MM.1S (cell line): ENCODE measurements at places on chromosomes 6 and 20.

DNA sequence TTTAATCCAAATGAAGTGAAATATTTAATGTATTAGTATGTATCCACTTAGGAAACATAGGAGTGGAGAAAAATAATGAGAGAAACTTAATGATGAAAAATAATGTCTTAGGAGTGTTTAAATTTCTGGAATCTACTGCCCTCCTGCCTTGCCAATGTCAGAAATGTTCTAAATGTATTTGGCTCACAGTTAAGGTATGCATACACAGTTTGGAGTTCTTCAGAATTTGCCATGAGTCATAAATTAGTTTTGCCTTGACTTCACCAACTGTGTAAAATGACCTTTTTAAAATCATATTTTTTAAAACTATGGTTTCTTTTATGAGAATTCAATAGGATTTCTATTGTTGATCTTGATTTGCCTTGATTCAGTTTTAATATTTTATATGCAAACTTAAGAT is 191.7 kb upstream of the HSF2 start:
- no peak for DNase-seq

DNA sequence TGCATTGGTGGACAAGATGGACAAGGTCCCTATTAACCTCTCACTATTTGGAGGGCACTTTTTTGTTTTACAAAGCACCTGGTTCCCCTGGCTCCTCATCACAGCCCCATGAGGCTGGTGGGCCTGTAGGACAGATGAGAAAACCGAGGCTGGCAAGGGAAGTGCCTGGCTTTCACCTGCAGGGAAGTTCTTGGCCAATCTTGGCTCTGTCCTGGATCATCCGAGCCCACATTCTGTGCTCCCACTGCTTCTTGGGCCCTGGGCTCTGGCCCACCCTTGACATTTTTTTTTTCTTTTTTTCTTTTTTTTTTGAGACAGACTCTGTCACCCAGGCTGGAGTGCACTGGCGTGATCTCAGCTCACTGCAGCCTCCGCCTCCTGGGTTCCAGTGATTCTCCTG is 14.7 kb downstream of the SLC13A3 start:
- DNase-seq = no peak

DNA sequence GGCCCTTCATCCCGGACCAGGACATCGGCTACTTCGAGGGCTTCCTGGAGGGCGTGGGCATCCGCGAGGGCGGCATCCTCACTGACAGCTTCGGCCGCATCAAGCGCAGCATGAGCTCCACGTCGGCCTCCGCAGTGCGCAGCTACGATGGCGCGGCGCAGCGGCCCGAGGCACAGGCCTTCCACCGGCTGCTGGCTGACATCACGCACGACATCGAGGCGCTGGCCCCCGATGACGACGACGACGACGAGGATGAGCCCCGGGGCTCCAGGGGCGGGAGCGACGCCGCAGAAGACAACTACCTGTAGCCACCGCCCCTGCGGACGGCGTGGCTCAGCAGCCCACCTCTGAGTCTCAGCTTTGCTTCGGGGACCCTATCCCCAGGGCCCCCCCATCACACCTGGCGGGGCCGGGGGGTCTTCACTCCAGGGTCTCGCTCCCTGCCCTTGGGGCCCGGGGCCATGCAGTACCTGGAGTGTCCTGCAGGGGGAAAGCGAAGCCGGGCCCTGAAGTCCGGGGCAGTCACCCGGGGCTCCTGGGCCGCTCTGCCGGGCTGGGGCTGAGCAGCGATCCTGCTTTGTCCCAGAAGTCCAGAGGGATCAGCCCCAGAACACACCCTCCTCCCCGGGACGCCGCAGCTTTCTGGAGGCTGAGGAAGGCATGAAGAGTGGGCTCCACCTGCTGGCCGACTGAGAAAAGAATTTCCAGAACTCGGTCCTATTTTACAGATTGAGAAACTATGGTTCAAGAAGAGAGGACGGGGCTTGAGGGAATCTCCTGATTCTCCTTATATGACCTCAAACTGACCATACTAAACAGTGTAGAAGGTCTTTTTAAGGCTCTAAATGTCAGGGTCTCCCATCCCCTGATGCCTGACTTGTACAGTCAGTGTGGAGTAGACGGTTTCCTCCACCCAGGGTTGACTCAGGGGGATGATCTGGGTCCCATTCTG is 20.8 kb upstream of the HCK start:
- DNase-seq = peak; percentile 39

DNA sequence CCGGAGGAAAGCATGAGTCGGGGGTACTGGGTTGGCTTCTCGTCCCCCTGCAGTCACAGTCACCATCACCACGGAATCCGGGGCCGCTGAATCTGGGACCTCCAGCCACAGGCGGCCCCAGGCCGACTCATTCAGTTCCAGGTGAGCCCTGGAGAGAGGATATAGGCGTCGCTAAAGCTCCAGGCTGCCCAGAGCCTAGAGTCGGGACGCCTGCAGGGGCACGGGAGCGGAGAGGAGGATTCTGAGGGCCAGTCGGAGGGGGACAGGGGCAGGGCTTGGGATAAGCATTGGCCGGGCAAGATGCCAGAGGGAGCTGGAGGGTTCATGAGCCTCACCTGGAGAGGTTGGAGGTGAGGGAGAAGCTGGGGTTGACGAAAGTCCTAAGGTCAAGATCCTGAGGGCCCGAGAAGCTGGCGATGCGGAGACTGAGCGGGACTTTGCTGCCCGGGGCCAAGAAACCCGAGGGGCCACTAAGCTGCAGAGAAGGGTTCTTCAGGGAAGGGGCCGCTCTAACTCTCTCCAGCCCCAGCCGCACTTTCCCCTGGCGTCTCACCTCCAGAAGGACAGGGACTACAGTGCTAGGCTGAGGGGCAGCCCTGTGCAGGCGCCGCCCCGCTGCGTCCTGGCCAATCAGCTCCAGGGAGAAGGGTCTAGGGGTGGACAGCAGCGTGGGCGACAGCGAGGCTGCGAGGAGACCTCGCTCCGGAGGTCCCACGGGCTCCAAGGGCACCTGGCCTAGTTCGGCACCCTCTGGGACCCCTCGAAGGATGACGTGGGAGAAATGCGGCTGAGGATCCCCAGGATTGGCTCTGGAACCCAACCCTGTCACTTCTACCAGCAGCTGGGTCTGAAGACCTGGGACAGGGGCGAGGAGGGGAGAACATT is 3.7 kb downstream of the SAPCD1 start:
- DNase-seq = no peak

DNA sequence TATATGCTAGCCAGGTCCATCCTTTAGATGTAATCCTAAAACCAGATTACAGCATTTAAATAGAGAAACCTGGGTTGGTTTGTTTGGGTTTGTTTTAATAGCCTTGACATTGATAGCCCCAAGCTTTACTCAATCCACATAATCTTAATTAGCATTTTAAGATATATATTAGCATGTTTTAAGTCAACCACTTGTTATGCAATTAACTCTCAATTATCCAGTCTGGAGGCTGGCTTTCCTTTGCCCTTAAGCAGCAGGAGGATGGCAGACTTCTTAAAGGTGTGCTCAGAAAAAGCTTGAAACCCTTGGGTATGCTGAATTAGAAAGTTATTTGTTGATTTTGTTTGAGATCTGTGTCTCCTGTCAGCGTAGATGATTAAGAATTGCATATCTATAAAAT is 46.3 kb upstream of the SMIM28 start:
- DNase-seq = no peak

DNA sequence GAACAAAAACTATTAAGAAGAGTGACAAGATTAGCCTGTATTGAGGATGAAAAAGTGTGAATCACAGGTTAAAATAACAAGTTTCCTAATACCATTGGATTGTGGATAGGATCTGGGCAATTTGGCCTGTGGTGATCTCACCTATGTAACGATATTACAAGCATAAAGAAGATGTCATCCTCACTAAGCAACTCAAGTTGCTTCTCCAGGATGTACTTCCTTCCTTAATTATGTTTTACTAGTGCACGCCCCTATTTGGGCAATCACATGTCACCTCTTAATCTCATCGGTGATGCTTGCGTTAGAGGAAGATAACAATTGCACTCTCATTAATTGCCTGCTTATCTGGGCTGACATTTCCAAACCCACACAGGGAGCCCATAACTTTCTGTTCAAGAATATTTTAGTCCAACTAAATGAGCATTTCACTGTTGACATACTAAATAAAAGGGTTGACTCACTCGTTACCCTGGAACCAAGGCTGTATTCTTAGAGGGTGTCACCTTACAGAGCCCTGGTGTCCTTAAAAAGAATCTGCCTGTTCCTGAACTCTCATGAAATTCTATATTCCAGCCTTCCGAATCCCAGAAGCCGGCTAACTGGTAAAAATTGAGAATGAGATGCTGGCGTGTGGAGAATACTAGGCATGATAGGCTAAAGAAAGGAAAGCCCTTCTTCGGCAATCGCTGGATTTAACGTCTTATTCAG is 88.2 kb upstream of the ATXN1 start:
- no peak for DNase-seq

DNA sequence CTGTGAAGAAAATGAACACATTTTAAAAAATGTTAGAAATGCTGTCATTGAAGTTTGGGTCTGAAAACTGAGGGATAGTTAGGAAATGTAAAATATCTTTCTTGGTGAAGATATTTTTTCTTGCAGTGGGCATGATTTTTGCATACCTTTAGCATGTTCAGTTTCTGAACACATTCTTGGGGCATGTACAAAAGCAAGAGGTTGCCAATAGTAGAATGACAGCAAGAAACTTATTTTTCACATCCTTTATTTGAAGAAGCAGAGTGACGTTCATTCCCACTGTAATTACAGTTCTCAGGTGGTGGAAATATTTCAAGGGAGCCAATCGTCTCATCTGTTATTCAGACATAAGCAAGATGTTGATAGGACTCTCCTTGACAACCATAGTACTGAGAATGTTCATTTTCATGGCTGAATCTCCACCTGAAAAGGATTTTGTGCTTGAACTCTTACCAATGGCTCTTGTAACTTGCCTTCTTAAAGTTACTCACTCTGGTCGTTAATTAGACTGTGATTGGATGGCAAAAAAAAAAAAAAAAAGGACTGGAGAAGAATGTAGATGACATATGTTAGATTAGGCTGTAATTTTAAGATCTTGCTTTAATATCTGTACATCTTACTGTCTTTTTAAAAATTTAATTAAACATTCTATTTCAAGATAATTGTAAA is 74.4 kb downstream of the DOK5 start:
- DNase-seq = no peak

- DNase-seq = no peak
Observed at GRCh38 chr6:147514831-147515230, 6.3 kb downstream of the SAMD5 start.

GRCh38 chr6:168929871-168930450 is 323.7 kb downstream of the THBS2 start:
- DNase-seq = no peak

- no peak for DNase-seq
Observed at GRCh38 chr6:128079021-128079420, 178.2 kb upstream of the THEMIS start.

DNA sequence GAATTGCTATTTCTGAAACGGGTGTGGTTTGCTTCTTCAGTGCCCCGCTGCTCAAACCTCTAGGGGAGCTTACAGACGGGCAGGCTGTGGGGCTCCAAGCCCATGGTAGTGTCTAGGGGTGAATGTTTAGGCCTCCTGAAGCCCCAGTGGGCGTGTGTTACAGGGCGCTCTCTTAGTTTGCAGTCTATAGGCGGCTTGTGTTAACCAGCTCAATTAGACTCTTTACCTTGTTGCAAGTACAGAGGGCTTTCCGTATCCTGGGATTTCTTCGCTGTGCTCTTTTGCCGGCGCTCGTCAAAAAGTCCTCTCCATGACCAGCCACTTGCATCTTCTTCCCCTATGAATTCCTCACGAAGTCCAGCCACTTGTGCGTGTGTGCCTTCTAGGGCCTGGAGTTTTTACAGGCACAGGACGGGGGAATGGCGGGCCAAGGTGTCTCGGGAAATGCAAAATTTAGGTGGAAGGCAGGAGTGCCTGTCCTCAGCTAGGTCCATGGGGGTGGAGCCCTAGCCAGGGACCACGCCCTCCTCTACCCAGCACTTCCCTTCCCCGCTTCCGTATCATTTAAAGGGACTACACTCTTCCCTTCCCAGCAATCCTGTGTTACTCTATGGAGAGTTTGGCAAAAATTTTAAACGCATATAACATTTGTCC is 94.5 kb downstream of the HTR1B start:
- DNase-seq = peak; percentile 28

DNA sequence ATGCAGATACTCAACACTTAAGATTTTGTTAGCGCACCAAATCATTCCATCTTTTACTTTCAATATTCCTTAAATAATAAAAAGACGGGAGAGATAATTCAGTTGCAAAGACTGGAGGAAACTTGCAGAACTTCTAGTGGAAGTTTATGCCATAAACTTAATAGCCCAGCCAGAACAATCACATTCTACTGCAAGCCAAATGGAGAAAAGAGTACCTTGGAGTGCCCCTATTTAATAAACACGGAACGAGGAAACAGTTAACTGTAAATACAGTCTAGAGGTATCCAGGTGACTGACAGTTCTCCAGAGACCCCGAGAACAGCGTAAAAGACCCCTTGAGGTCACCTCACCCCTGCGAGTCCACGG is 635 bp downstream of the SLC35B3 start:
- DNase-seq = no peak

DNA sequence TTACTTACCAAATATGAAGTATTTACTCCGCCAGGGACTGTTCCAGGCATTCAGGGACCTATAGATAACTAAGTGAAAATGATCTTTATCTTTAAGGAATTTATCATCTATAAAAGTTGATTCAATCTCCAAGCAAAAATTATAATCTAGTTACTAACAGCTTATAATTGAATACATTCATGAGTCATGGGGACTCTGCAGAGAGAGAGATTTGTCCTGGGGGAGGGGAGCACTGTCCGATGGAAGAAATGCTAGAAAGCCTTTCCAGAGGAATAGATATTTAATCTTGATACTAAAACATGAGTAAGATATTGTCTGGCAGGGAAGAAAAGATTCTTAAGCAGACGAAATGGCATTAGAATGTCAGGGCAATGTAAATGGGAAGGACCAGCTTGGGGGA is 139.3 kb downstream of the CD164 start:
- DNase-seq = no peak

DNA sequence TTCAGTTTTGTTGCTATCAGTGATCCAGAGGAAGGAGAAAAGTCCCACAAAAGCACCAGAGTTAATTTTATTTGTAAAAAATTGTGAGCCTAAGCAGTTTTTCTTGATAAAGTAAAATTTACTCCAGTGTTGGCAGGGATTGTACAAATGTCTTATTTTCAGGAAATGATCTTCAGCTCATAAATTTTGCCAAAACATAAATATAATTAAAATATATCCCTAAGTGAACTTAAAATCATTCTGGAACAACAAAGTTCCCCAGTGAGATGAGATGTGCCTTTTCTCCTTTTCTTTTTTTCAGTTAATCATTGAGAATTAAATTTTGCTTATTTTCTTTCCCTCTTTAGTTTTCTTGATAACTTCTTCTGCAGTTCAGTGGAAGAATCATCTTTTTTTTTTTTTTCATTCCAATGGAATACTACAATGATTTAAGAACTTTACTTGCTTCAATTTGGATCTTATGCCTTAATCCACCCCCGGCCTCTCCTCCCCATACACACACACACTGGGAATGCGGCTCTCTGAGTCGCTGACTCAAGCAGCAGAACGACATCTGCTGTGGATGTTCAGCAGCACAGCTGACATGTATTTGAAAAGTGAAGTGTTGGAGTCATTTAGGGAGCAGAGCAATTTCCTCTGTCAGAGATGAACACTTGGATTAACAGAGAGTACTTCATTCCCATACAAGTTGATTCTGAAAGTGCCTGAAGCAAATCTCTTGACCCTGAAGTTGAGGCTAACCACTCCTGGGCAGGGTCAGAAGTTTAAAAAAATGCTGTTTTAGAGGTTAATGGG is 27.7 kb upstream of the LAMA4 start:
- DNase-seq = no peak
